HS-5 (cell line): ENCODE measurements at places on chromosomes 4 and X.

GRCh38 chr4:7398104-7398423 is 36.7 kb downstream of the PSAPL1 start:
- no peak for DNase-seq

GRCh38 chr4:41140410-41140809 is 73.9 kb downstream of the APBB2 start:
- no peak for DNase-seq

GRCh38 chr4:97987019-97987648 is 156.1 kb downstream of the STPG2 start:
- DNase-seq: no peak

DNA sequence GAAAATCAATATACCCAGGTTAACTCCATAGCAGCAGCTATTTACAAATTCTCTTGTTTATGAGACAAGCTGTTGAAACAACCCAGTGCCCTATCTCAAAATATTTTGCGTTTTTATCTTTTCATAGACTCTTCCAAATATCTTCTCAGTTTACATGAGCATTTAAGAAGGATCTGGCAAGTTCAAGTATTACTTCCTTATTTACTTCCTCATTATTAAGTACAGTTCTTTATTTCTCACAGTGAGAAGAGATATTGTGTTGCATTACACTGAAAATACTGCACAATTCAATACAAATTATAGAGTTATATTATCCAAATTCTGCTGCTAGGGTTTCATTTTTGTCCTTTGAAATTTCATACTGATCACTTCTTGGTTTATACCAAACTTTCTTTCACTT is 43.6 kb upstream of the UCP1 start:
- no peak for DNase-seq

GRCh38 chrX:45009371-45010000 is 136.5 kb downstream of the KDM6A start:
- no peak for DNase-seq

DNA sequence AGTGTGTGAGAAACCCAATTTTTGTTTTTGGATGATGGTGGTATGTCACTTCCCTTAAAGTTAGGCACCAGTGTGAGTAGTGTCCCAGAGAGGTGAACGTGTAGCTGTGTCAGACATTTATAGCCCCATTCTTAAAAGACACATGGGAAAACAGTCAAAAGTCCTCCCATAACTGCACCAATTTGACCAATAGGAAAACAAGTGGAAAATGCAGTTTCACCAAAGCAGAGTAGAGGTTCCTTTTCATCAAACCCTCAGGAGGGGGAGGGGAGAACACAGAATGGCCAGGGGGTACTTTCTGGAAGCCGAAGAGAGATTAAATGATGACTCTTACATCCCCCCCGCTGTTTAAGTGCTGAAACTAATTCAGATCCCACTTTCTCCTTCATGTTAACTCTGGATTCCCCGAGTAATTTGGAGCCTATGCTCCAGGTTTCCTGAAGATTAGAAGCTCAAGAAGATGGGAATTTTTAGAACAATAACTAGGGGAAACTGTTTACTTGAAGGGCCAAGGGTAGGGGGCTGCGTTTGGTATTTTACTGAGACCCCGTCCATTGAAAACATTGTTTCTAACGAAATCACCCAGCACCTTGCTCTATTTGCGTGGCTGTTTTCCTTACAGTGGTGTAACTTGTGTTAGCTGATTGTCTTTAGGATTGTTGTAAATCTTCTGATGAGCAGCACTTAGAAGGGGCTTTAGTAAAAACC is 2.1 kb upstream of the LEF1 start:
- DNase-seq: no peak

- no peak for DNase-seq
Observed at GRCh38 chrX:11579636-11580600, 85.8 kb downstream of the ARHGAP6 start.

- no peak for DNase-seq
Observed at GRCh38 chrX:25005382-25006185, 10.2 kb downstream of the ARX start.

DNA sequence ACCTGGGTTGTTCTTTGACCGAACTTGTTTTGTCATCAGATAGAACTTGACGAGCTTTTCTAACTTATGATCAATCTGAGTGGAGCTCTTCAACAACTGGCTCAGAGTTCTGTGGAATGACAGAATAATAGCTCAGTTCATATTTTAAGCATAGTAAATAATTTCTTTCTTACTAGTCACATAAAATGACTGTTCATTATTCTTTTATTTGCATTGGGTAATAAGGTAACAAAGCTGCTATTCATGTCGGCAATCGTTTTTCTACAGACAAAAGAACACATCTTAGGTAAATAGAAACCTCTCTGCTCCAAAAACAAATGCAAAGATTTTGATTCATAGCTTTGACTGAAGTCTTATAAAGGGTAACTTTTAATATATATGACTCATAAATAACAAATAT is 57.3 kb upstream of the CXCL8 start:
- no peak for DNase-seq

DNA sequence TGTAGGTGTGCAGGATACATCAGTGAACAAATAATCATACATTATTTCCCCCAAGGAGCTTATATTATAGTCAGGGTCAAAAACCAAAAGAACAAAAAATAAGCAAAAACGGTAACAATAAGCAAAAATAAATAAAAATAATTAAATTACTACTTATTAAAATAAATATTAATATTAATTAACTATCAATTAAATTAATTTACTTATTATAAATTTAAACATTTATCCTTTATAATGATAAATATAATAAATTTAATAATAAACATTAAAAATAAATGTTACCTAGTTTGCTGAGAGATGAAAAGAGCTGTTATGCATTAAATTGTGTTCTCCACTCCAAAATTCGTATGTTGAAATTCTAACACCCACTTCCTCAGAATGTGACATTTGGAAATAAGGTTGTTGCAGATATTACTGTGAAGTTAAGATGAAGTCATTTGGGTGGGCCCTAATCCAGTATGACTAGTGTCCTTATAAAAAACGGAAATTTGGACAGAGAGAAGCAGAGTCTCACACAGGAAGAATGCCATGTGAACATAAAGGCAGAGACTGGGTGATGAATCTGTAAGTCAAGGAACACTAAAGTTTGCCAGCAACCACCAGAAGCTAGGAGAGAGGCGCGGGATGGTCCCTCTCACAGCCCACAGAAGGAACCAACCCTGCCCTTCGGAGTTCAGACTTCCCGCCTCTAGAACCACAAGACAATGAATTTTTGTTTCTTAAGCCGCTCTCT is 67.2 kb upstream of the IBSP start:
- peak; percentile 50 for DNase-seq

GRCh38 chr4:7120341-7120740 is 52.5 kb upstream of the GRPEL1 start:
- DNase-seq: no peak

DNA sequence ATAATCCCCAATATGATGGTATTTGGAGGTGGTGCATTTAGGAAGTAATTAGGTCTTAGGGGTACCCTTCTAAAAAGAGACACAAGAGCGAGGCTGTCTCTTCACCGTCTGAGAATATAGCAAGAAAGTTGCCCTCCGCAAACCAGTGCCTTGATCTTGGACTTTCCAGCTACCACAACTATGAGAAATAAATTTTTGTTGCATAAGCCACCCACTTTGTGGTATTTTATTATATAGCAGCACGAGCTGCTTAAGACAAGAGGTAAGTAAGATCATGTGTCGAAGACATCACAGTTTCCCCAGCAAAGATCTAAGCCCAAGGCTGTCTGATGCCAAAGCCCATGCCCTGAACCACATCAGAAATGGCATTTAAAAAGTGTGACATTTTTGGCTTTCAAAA is 9.6 kb upstream of the EXOSC9 start:
- peak; percentile 38 for DNase-seq

GRCh38 chrX:10945498-10945897 is 165.6 kb upstream of the HCCS start:
- no peak for DNase-seq

DNA sequence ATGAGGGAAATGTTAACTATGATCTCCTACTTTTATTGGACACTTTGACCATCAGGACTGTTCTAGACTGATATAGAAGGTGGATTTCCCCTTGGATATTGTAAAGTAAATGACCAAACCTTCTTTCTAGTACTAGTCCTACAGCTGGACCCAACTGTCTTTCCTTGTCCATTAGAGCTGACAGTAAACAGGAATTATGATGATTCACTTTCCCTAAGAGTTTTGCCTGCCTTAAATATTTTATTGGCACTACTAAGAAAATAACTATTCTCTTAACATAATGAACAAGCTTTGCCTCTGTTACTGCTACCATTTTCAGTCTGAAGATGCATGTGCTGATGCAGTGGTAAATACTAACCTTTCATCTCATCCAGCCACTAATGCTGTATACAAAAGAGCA is 915.4 kb downstream of the CENPC start:
- no peak for DNase-seq

GRCh38 chrX:41003506-41004270 is 81.6 kb upstream of the USP9X start:
- DNase-seq: no peak

- no peak for DNase-seq
Observed at GRCh38 chrX:11791090-11791489, 33.1 kb downstream of the MSL3 start.

- DNase-seq: no peak
Observed at GRCh38 chrX:68732906-68733493, 85.5 kb downstream of the STARD8 start.

DNA sequence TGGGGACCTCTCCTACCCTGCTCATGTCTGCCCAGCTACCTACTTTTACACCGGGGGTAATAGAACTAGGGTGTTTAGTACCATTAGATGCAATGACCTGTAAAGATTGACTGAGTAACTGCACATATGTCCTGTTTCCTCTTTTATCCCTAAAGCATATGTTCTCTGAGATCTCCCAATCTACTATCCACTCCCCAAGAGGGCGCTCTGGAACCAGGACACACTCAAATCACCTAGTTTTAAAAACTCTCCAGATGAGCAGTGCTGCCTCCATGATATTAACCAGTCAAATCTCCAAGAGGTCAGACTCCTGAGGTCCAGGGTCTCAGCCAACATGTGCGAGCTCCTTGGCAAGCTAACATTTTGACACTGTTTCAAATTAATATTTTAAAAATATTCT is 87.0 kb upstream of the TSPAN5 start:
- no peak for DNase-seq

GRCh38 chr4:101630319-101630986 is 160.1 kb upstream of the BANK1 start:
- no peak for DNase-seq

GRCh38 chrX:150293311-150294013 is 69.7 kb upstream of the MAMLD1 start:
- DNase-seq: no peak

- no peak for DNase-seq
Observed at GRCh38 chr4:38924353-38924752, 56.7 kb downstream of the FAM114A1 start.

DNA sequence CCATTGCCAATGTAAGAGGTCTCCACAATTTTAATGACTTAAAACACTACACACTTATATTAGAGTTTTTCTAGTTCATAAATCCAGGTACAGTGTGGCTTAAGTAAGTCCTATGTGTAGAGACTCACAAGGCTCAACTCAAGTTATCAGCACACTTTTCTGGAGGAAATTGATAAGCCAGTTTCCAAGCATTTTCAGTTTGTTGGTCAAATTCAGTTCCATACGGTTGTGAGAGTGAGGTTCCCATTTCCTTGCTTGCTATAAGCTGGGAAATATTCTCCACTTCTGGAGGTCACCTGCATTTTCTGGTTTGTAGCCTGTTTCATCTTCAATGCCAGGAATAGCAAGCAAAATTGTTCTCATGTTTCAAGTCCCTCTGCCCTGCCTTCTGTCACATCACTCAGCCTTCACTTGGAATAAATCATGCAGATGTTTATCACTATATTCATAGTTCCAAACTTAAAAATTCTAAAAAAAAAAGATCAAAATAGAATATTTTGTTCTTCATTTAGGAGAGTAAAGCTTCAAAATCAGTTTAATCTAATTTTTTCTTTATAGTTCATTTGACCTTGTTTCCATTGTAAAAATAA is 1137.5 kb upstream of the INTU start:
- DNase-seq: no peak

GRCh38 chr4:108272046-108272445 is 103.3 kb upstream of the LEF1 start:
- no peak for DNase-seq

- DNase-seq: no peak
Observed at GRCh38 chrX:129900054-129900453, 5.9 kb upstream of the UTP14A start.

DNA sequence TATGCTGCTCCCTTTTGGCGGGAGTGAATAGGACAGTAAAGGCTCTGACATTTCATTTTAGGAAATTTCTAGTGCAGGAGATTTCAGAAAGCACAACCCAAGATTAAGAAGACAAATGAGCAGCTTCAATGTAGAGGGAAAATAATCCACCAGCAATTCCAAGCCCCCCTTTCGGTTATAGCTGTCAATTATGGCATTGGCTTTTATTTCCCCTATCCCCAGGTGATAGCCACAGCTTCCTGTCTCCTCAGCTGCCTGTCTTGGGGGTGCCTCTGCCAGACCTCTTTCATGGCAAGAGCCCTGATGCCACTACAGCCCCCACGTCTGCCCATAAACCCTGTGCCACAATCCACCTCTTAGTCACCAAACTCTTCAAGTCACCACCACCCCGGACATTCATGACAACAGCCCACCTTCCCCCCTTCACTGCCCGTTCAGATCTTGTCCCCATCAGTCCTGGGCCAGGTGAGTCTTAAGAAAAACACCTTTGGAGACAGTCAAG is 48.4 kb upstream of the CLNK start:
- no peak for DNase-seq

DNA sequence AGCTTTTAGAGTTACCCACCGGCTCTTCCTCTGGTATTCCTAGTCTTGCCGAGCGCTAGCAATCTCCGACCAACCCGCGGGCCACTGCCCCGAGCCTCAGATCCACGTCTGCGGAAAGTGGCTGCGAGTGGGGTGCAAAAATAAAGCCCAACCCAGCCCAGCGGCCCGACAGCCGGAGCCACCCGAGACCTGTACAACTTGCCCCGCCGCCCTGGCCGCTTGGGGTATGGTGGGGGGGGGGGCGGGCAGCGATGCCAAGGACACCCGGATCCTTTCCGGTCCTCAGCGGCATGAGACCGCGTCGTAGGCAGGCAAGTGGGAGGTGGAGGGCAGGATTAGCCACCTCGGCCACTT is 1.6 kb downstream of the SLITRK4 start:
- DNase-seq: no peak

DNA sequence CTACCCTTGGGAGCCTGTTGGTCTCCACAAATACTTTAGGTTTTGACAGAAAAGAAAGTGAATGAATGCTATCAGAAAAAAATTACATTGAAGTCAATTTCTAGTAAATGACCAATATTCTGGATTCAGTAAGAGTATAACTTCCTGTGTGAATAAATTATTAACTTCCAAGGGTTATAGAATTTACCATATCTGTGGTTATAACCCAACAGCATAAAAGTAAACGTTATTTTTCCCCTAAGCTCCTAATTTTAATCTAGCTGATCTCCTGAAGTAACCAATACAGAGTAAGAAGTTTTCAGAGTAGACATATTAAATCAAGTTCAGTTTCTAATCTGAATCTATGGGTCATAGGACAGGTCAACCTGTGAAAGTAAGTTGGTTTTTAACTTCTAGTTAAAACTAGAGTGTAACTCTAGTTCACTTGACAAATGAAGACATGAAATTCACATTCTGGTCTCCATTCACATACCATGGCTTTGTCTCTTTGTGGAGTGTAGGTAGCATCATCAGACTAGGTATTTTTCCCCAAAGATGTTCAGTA is 22.8 kb downstream of the DTHD1 start:
- no peak for DNase-seq
